T-helper 17 cell (primary cell): ENCODE measurements at places on chromosomes 2 and 18.

- DNase-seq = no peak
These were observed 4.0 kb upstream of the TEX51 start for GRCh38 chr2:126894585-126895182.

- no peak for DNase-seq
These were observed at the start of gene MATN3 for GRCh38 chr2:20012282-20013125. TSS of gene MATN3 (minus strand) at chr2:20012668. CDS start at chr2:20012631, 37 bp downstream.

- DNase-seq = no peak
These were observed 16.1 kb upstream of the ANXA4 start for GRCh38 chr2:69725706-69726360.

- DNase-seq = no peak
These were observed 54.1 kb downstream of the ETAA1 start for GRCh38 chr2:67451086-67451832.

DNA sequence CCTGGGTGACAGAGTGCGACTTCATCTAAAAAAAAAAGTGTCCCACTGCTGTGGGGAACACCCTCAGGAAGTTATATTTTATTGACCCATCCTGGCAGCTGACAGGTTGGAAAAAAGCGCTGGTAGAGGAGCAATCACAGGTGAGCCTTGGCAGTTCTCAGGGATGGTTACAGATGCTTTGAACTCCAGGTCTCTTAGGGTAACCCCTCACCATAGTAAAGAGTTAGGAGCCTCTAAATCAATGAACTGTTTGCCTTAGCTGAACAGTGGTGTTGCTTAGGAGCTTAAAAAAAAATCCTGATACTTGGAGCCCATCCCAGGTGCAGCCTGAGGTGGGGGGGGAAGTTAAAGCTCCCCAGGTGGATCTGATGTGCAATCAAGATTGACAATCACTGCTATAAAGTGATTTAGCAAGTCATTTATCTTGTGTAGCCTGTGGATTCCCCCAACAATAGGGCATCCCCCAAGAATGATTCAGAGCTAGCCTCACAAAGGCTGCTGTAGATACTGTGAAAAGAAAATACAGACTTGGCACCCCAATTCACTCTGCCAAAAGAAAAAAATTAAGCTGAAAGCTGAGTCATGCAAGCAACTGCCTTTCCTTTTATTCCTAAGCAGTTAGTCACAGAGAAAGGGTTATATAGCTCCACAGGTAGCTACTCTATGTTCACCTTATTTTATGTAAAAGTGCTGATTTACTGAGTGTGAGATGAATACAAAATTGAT is 14.8 kb downstream of the SLC16A14 start:
- no peak for DNase-seq

- no peak for DNase-seq
These were observed 90.3 kb downstream of the OLA1 start for GRCh38 chr2:174158003-174158402.

- no peak for DNase-seq
These were observed 30.3 kb upstream of the IL37 start for GRCh38 chr2:112880696-112881095.

DNA sequence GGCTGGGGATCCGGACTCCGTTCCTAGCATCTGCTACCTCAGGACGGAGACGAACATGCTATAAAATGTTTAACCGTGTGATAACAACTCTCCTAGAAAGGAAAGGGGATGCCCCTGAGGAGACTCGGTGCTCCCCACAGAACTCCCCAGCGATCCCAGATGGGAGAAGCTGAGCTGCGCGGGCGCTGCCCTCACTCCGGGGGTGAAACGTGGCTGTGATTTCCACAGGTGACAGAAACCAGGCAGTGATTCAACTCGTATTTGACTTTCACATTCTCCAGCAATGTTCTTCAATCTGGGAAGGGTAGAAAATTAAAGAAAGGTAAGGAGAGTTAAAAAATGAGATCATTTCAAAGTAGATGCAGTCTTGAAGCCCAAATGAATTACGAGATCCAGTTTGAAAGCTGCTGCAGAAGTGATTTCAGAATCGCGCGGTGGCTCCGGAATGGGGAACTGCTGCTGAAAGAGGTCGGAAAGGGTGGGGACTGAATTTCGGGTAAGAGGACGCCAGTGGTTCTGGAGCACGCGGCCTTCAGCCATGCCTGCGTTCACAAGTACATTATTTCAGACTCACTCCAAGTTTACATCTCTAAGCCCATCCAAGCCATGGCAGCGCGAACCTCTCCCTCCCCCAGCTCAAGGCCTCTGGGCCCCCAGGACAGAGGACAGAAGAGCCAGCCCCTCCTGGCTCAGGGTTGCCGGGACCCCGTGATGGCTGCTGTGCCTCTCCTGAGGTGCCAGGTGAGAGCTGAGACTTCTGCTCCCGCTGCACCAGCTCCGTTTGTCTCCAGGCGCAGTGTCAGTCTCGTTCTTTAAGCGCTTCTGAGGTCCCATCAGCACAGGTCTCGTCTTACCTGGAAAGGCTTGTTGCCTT is 39.5 kb downstream of the ADNP2 start:
- DNase-seq = no peak

GRCh38 chr2:156147594-156148330 is 184.8 kb downstream of the NR4A2 start:
- no peak for DNase-seq
